Cortex of kidney (tissue), 1 donor: ENCODE measurements at places on chromosomes 3 and 15.

GRCh38 chr3:136653628-136654027 lies 98.5 kb downstream of the STAG1 start:
- no peak for DNase-seq

DNA sequence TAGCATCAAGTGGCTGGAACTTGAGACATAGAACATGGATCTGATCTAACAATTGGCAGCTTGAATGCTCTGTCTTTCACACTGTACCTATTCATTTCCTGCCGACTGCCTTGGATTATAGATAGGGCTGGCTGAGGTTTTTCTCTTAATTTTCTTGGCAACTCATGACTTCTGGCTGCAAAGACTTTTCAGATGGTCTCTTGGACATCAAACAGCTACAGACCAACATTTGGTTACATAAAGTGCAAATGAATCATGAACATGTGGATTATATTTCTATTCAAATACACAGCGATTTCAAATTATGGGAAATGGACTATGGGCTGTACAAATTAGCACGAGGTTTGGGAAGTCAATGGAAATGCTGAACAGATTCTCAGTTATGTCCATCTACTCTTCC lies 26.2 kb upstream of the IL16 start:
- no peak for DNase-seq

DNA sequence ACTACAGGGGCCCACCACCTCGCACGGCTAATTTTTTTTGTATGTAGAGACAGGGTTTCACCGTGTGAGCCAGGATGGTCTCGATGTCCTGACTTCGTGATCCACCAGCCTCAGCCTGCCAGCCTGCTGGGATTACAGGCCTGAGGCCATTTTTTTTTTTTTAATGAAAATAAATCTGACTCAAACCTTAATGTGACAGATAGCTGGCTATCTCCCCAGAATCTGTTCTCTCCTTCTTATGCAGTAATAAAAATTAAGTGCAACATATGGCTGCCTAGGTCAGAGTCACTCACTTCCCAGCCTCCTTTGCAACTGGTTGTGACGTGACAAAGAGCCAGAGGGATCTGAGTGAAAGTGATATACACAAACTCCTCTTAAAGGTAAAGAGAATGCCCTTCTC lies 53.0 kb downstream of the ZNF148 start:
- no peak for DNase-seq

DNA sequence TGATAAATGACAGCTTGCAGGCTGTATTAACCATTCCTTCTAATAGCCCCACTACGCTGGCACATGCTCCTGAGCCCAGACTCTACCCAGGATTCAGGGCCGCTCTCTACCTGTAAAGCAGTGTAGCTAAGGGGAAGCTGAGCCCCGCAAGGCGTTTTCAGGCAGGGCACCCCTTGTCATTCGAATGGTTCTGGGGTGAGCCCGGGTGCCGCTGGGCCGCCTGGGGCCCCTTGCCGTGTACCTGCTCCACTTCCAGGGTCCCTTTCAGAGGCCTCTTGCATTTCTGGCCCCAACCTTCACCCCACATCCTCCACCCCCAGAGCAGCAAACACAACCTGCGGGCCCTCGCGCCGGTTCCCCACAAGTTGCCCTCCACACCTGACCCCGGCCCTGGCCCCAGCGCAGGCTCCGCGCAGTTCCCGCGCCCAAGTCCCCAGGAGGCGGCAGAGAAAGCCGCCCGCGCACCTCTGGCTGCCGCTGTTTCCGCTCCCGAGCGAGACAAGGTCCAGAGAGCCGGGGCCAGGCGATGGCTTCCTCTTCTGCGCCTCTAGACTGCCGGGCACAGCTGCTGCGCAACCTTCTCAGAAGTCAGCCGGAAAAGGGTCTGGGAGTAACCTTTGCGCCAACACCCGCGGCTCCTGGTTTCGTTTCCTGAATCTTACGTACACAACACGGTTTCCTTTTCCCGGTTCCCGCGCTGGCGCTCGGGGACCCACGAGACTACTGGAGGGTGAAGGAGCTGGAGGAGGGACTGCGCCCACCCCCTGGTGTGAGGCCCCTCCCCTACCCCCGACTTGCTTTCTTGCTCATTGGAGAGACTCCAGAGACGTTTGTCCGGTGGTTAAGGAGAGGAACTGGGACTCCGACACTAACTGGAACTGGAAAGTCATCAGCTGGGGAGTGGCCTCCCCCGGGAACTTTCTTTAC lies at the start of gene PLSCR1:
Gene PLSCR1 (minus strand): TSS at position 606 of the 927 bp plus-strand sequence. CDS start 8,055 bp downstream, outside the sequence.
- DNase-seq, result peak; percentile 78

- DNase-seq, result no peak
Measured at GRCh38 chr3:127541320-127541719, 49.2 kb downstream of the TPRA1 start.

GRCh38 chr15:53446376-53446775 lies 313.1 kb downstream of the WDR72 start:
- no peak for DNase-seq

GRCh38 chr3:52891164-52891563 lies 6.2 kb downstream of the STIMATE start:
- no peak for DNase-seq

- no peak for DNase-seq
Measured at GRCh38 chr3:6448011-6448410, 412.9 kb upstream of the GRM7 start.

DNA sequence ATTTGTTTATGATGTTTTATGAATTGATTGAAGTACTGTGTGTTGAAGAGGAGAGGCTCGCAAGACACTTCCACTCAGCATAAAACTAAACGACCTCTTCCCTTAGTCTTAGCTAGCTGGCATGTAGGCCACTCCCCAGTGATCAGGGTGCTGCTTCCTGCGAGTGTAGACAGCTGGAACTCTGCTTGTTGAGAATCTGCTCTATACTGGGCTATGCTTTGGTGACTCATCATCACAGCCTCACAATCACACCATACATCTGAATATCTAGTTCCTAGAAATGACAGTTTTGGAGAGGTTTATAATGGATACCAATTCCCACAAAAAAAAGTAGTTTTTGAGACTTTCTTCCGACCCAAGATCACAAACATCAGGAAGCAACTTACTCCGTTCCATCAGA lies 1.5 kb upstream of the SLC24A5 start:
- DNase-seq, result no peak

DNA sequence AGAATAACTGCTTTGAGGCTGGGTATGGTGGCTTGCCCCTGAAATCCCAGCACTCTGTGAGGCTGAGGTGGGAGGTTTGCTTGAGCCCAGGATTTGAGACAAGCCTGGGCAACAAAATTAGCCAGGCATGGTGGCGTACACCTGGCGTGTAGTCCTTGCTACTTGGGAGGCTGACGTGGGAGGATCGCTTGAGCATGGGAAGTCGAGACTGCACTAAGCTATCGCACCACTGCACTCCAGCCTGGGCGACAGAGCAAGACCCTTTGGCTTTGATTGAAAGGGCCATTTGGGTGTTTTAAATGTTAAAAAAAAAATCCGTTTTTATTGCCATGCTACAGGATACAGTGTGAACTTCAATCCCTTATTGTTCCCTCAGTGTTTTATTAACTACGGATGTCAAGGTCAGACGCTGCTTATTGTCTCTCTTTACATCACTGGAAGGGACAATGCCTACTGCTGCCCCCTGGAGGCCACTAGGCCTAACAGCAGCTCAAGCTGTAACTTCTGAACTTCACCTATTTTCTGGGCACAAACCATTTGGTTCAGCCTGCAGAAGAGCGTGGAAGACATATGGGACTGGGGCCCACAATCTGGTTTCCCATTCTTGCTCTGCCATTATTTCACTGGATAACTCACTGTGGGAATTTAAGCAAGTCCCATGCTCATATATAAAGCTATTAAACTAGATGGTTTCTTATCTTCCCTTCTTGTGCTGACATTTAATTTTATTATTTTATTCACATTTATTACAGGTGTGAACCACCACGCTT lies 15.3 kb upstream of the IREB2 start:
- no peak for DNase-seq

- DNase-seq, result no peak
Measured at GRCh38 chr3:49629866-49630265, 44.3 kb upstream of the APEH start.

- no peak for DNase-seq
Measured at GRCh38 chr3:100650651-100651619, 41.5 kb downstream of the ADGRG7 start.

GRCh38 chr3:135503760-135504686 lies 461.5 kb upstream of the PPP2R3A start:
- DNase-seq, result no peak
